Stimulated activated CD8-positive, alpha-beta memory T cell treated with anti-CD3 and anti-CD28 coated beads, Interleukin-4, amount 100 ng/mL, for 48 hours (primary cell): ENCODE measurements at places on chromosomes 6 and 20.
A peak's percentile ranks its signal among the peaks of the same experiment; 100 is the strongest.

DNA sequence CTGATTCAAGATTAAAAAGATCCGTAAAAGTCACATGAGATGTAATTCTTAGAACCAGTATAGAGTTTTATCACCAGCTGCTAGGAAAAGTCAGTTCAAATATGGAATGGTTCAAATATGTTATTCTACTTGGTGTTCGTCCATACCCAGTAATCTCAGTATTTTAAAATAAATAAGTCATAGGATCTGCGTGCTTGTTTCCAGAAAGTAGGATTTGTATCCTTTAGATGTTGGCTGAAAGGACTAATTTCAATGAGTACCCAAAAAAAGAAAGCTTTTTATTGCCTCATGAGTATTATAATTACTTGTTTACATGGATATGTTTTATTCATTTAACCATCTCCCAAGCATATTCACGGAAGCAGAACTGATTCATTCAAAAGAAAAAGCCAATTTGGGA lies 12.2 kb downstream of the TPD52L1 start:
- no peak for DNase-seq

GRCh38 chr6:43454290-43454695 lies 1.1 kb downstream of the DLK2 start:
- DNase-seq: peak; percentile 85

DNA sequence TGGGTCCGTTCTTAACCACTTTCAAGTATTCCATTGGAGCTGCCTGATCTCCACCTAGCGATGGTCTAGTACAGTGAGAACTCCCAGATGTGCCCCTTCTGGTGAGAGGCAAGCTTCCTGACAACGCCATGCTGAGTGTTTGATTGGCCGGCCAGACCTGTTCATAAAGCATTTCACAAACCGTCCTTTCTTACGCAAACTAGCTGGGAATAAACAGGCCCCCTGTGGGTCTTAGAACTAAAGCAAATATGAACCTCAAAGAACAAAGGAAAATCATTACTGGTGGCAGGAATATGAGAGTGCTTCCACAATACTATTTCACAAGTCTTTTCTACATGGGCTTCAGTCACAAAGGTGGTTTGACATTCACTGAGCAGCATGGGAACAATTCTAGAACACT lies 15.6 kb upstream of the GCNT2 start:
- no peak for DNase-seq

DNA sequence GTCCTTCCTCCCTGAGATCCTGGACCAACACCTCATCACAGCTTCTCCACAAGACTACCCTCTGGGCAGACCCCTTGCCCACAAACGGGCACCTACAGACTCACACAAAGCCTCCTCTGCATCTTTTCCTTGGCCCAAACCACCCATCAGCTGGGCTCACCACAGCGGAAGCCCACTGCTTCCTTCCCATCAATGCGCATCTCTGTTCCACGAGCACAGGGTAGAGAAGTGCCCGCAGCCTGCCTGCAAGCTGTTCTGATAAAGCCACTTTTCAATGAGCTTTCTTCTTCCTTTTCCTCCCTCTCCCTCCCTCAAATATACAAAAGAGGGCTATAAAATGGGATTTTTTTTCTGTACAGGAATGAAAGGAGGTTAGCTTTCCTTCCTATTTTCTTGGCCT lies 111.2 kb downstream of the NFATC2 start:
- DNase-seq: no peak

GRCh38 chr6:122484760-122485159 lies 13.2 kb upstream of the SERINC1 start:
- no peak for DNase-seq

- DNase-seq: no peak
Measured at GRCh38 chr20:44615169-44615791, 32.9 kb downstream of the PKIG start.

- no peak for DNase-seq
Measured at GRCh38 chr20:11431621-11432020, 486.1 kb upstream of the BTBD3 start.
